CD4-positive, alpha-beta memory T cell (primary cell): ENCODE measurements at places on chromosomes 2 and 18.

- no peak for DNase-seq
Measured at GRCh38 chr18:36045241-36045991, 21.9 kb downstream of the RPRD1A start.

GRCh38 chr2:77147153-77147552, 375.0 kb downstream of the LRRTM4 start:
- no peak for DNase-seq

DNA sequence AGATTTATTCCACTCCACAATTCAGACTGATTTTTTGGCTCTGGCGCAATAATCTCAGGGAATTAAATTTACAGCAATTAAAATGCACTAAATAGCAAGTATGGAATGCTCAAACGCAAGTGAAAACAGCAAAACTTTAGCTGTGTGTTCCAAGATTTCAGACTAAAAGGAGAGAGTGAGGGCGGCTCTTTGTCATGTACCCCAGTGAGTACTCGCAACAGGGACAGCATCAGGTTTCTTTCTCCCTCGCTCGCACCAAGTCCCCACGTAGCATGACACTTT, 1.1 kb downstream of the ROCK2 start:
- no peak for DNase-seq

DNA sequence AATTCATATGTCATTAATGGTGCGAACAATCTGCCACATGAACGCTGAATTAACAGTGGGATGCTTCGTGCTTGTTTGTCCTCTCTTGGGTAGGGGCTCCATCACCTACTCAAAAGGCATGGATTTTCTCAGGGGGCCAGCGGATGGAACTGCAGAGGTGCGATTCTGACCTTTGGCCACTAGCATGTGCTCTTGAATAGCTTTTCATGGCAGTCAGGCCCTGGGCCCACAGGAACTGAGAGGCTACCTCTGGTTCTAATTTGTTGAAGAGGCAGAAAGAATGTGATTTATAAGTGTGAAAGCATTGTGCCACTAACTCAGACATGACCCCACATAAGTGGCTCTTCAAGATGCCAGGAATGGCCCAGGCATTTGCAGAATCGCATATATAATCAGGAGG, 283.2 kb downstream of the INSIG2 start:
- DNase-seq: no peak

DNA sequence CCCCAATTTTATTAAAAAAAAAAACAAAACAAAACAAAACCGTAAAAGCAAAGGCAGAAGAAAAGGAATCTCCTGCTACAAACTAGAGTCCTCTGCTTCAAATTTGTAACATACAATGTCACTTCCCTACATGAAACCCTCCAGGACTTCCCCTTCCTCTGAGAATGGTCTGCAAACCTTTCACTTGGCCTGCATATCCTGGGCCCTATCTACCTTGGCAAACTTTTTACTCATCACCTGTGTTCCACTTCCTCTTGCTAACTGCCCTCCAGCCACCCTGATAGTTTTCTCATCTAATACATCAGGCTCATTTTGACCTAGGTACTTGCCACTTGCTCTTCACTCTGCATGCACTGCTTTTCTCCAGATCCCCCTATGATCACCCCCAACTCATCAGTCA, 255.5 kb downstream of the ETAA1 start:
- DNase-seq: no peak

DNA sequence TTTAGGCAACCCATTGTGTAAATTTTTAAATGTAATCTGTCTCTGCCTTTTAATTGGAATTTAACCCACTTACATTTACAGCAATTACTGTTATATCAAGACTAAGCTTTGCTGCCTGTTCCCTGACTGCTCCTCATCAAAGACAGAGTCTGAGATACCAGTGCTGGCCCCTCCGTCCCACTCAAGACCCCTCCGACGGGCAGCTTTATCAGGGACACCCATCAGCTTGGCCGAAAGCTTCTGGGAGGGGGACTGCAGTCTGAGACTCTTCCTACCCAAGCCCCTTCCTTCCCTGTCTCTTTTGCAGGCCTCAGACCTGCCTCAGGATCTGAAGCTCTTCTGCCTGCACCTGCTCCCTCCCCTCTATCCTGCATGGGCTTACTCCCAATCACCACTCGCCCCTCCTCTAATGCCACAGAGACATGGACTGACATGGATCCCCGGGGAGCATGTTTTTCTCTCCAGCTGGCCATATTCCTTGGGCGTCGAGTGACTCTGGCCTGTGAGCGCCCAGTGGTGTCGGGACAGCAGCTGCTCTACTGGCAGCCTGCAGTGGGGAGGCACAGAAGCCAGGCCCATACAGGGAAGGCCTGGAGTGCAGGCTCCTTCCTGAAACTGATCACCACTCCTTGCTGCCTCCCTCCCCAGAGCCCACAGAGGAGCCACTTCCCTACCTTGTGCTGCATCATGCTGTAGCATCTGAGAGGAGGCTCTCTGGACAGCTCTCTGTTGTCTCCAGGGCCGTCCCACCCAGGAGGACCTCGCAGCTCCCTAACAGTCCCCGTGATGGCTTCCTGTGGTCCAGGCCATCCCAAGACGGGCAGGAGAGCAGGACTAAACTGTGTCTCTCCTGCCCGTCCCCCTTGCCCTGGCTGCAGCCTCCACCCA, 3.7 kb upstream of the KIF1A start:
- no peak for DNase-seq

GRCh38 chr2:144466637-144467036, 53.3 kb downstream of the ZEB2 start:
- DNase-seq: no peak

- no peak for DNase-seq
Measured at GRCh38 chr2:171794918-171795317, 99.1 kb downstream of the SLC25A12 start.

- peak; percentile 50 for DNase-seq
Measured at GRCh38 chr18:79400091-79400590, 4.4 kb downstream of the NFATC1 start.

DNA sequence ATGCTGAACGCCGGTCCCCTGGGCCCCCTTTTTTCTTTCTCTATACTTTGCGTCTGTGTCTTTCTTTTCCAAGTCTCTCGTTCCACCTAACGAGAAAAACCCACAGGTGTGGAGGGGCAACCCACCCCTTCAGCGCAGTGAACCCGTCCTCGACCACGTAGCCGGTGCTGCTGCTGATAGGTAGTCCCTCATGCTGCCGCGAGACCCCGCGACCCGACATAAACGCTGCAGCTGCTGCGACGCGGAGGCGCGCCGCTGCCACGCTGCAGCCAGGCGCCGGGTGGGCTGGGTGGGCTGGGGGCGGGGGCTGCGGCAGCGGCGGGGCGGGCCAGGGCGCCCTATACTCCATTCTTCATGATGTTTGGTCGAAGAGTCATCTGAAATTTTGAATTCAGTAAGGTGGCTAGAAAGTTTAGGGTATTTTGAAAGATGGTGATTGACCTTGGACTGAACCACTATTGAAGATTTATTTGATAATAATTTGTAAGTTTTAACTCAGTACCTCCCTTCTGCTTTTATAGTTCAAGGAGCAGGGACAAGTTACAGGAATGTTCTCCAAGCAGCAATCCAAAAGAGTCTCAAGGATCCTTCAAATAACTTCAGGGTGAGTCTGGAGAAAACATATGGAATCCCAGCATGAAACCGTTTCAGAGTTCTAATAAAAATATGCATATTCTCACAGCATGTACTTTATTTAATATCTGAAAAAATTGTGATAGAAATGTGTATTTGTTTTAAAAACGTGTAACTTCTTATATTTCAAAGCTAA, 24.1 kb downstream of the CFLAR start:
- no peak for DNase-seq

DNA sequence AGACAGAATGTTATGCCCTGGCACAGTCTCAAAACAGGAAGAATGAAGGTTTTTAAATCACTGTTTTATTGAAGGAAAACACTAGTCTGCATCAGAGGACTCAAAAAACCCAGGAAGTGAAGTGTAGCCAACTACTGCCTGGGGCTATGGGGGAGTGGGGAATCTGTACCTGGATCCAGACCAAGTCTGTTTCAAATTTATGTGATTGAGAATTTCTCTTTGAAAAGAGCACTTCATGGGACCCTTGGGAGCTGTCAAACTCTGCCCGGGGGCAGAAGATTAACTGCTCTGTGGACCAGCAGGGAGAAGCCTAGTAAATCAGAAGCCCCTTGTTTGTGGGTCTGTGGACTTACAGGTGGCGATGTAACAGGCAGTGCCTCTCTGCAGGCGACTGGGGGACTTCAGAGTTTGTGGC, 45.3 kb upstream of the TANC1 start:
- DNase-seq: no peak

DNA sequence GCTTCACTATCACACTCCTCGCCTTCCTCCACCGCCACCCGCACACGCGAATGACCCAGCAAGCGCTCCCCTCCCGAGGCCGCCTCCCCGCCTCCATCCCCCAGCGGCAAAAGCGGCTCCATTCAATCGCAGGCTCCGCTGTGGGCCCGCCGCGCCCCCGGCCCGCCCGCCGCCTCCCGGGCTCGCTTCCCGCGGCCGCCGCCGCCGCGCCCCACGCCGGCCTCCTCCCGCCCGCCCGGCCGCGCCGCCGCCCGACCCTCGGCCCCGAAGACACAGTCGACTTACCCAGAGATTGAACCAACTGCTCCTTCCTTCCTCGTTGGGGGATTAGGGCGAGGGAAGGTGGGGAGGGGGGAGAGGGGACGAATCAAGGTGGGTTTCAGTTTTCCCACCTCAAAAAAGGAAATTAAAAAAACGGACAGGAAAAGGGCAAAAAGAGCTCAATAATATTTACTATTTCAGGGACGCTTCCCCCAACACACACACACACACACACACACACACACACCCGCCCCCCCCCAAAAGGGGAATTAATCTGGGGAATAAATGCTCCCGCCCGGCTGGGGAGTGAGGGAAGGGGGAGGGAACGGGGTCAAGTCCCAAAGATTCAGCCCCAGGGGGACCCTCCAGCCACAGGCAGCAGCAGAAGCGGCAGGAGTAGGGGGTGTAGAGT, 743 bp downstream of the XPO1 start:
- DNase-seq: peak; percentile 32

- DNase-seq: no peak
Measured at GRCh38 chr2:64763126-64763525, 109.4 kb upstream of the SERTAD2 start.
